T-helper 17 cell (primary cell): ENCODE measurements at places on chromosomes 6 and 20.

- no peak for DNase-seq
Measured at GRCh38 chr6:551829-552350, 105.0 kb downstream of the HUS1B start.

DNA sequence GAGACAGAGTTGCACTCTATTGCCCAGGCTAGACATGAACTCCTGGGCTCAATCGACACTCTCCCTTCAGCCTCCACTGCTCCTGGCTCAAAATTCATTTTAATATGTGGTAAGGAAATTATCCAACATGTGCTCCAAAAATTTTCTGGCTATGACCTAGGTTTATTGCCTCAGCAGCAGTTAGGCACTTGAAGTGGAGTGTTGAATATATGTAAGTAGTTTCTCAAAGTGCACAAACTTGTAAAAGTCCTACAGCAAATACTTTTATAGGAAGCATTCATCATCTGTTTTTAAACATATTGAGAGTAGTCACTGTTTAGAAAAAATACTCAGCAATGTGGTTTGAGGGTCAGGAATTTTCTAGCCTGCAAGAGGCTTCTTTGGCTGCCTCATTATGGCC lies 13.2 kb downstream of the FILIP1 start:
- no peak for DNase-seq

GRCh38 chr6:156508923-156509322 lies 268.3 kb upstream of the ARID1B start:
- DNase-seq = no peak

DNA sequence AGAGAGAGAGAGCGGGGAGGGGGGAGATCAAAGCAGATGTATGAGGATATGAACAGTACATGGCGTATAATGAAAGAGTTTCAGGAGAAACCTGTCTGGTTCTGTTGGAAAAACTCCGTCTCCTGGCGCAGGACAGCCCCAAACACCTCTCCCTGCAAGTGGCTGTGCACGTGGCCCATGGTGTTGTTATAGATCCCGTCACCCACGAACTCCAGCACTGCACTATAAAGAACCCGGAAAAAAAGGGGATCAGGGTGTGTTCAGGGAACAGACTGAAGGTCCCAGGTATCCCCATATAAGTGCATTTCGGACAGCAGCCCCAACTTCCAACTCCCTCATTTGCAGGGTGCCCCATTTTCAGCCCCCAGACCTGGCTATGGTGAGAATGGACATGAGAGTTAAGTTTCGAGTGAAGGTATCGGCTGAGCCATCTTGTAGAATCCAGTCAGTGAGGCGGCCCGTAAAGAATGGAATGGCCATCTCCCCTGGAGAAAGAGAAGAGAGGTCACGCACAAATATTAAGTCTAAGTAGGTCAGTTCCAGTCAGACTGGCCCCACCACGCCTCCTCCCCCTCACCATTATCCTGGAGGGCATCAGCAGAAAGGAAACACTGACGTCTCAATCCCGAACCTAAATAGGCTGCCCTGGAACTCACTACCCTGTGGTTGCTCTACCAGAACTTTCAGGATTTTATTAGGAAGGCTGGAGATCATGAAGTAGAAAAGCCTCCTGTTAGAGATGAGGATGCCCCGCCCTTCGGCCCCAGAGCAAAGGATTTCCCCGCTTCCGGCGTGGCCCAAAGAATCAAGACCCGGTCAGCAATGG lies 1.3 kb downstream of the TAP1 start:
- no peak for DNase-seq

DNA sequence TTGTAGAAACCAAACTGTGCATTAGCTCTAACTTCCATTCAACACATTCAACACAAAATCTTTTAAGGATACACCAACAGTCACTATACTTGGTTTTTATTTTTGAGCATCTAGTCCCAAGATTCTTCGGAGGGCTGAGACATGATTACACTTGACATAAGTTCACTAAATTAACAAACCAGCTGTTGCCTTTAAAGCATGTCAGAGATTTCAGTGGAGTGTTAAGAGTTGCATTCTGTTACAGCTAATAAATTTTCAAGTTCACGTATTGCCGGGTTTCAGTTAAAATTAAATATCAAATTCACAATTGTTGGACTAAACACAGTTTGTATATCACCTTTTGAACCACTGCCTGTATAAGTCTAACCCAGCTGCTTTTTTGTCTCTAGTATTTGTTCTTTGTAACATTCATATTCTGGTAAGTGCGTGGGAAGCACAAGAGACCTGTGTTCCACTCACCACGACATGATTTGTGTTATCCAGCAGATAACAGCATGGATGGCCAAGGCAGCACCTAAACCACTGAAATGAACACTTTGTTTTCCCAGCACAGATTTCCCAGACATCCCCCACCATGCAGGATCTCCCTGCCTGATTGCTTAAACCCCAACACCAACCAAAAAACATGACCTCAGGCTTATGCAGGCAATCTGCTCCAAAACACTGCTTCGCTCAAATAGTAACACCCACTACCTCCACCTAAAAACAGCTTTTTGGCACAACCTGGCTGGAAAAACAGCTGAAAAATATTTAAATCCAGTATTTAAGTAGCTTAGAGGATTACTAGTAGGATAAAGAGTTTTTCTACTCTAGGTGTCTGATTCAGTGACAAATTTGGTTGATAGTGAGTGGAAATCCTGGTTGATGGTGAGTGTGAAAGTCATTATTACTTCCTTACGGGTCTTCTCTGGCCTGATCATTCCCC lies 286.5 kb upstream of the NT5E start:
- DNase-seq = no peak

DNA sequence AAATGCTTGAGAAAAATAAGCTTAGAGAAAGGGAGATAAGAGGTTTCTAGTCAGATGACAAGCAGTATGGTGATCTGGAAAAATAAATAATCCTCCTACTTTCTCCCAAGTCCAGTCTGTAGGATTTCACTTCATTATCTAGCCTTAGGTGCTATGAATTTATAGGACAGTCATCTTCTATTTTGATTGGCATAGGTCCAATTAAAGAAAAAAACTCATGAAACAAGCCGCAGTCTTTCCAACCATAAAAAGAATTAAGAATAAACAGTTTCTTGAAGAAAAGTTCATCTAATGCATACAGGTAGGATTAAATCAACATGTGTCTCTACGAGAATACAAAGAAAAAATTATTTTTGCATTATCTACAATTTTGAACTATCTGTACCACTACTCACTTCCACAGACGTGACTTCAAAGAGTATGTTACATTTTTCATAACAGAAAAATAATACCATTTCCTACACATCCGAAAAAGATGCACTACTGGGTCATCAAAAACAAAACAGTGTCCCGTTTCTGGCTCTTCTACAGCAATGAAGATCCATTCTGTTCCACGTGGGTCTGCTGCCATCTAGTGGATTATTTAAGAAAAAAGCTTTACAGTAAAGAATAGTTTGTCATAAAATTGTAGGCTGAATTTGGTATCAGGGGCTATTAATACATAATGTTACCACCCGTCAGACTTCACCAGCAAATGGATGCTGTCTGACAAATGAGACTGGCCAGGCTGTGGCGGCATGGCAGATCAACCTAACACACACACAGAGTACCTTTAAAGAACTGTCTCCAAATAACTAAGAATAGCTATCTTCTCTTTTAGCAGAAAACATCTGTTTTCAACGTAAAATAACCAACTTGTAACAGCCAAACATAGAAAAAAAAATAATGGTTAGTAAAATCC lies 28.9 kb downstream of the STX7 start:
- no peak for DNase-seq

DNA sequence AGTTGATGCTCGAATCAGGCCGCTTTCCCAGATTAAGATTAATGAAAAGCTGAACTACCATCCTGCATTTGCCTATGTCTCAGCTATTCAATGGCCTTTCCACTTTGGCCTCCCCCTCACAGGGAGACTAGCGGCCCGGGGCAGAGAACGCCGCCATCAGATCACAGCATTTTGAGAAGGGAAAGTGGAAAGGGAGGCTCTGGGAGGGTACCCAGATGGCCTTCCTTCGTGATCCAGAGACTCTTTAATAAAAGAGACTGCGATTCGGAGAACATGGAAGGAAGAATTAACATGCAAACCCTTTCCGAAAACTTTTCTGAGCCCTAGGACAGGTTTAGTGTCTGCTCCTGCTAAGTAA lies 533 bp downstream of the MRPS18A start:
- no peak for DNase-seq

DNA sequence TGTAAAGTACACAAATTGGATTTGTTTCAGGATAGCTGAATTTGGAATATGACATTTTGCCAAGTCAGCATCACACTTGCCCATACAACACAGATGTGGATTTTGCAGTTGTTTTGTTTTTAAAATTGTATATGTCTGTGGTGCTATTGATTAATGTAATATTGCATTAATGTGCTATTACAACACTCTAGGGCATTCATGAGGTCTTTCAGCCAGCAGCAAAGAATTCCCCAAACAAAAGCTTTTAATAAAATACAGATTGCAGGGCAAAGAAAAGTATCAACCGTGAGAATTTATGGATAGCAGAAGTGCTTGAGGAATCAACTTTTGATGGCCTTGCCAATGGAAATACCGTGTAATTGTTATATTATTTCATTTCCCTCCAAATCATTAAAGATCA lies 144.9 kb downstream of the AIG1 start:
- no peak for DNase-seq

DNA sequence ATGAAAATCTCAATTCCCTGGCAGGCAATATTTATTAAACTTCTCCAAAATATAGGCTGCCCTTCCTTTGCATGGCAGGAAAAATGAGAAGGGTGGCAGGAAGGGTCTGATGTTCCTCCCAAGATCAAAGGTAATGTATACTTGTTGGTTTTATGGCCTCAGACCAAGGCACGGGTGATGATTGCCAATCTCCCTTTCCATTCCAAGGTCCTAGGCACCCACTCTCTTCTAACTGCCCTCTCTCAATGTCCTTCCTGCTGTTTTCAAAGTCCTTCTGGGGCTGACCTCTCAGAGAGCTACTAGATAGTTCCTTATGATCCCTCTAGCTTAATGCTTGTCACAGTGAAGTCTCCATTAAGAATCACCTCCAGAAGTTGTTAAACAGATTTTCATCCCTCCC lies 15.6 kb upstream of the JAG1 start:
- DNase-seq = no peak

DNA sequence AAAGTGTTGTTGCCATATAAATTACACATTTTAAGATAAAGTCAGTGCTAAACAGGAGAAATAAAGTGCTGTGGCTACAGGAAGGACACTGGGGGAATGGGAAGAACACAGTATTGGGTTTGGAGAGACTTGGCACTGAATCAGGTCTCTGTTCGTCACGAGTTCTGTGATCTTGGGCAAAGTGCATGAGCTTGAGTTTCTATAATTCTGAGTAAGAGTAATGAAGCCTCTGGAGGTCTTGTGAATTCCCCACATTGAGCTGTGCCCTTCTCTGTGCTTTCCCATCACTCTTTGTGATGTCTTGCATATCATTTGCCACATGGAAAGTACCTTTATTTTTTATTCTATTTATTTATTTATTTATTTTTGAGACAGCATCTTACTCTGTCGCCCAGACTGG lies 16.8 kb upstream of the EEF1A1 start:
- DNase-seq = no peak

DNA sequence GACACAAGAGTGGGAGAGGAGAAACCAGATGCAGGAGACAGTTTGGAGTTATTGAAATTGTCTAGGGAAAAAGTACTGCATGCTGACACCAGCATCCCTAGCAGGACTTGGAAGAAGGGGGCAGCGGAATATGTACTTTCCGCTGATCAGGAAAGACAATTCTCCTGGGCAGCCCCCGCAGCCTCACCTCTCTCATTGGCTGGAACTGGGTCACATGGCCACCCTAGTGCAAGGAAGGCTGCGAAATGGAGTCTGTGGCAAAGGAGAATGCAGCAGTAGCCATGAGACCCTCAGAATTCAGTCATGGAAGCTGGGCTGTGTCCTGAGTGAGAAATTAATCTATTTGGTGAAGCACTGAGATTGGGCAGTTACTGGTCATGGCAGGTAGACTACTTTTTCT lies 131.3 kb downstream of the CLIC5 start:
- DNase-seq = no peak

DNA sequence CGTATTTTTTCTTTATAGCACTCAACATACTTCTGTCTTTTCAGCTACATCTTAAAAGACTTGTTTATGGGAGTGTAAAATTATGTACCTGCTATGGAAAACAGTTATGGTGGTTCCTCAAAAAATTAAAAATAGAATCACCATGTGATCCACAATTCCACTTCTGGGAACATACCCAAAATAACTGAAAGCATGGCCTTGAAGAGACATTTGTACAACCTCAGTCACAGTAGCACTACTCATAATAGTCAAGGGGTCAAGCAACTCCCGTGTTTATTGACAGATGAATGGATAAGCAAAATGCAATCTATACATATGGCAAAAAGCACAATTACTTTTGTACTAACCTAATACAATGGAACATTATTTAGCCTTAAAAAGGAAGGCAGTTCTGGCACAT lies 74.5 kb downstream of the METTL24 start:
- no peak for DNase-seq

- DNase-seq = no peak
Measured at GRCh38 chr20:20010639-20011500, 6.3 kb upstream of the NAA20 start.

DNA sequence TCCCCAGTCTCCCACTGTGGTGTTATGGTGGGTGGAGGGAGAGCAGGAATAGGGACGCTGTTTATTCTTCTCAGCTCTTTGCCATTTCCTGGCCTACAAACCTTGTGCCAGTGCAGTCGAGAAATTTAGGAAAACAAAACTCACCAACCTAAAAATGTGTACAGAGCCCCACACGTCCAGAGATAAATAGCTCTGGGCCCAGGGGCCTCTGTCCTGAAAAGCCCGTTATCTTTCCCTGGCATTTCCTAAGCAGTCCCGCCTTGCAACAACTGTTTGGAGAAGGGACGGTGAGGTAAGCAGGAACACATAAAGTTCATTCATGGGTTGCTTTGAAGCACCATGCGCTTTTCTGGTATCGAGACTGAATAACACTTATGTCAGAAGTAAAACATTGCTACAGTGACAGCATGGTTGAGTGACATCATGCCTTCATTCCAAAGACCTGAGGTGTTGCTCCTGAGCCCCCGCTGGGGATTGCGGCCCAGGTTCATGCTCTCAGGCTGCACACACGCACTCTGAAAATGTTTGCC lies 80.1 kb upstream of the NXT1 start:
- no peak for DNase-seq
